ENCODE measurements at places on chromosomes 13 and 19.

DNA sequence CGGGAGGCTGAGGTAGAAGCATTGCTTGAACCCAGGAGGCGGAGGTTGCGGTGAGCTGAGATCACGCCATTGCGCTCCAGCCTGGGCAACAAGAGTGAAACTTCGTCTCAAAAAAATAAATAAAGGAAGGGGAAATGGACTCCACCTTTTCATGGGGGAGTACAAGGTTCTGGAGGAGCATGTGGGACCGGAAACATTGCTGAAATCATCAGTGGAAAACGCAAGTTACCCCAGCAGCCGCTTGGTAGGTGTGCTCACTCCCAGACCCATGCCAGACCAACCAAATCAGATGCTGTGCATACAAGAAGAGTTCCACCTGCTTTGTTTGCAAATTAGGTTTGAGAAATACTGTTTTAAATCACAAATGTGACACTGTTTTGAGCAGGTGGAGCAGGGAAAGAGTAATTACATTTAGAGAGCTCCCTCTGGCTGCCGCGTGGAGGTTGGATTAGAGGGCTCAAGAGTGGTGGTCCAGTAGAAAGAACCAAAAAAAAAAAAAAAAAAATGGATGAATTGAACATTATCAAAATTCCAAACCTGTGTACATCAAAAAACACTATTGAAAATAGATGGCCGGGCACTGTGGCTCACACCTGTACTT, 4.9 kb downstream of the ERICH4 start:
- no peak for DNase-seq

DNA sequence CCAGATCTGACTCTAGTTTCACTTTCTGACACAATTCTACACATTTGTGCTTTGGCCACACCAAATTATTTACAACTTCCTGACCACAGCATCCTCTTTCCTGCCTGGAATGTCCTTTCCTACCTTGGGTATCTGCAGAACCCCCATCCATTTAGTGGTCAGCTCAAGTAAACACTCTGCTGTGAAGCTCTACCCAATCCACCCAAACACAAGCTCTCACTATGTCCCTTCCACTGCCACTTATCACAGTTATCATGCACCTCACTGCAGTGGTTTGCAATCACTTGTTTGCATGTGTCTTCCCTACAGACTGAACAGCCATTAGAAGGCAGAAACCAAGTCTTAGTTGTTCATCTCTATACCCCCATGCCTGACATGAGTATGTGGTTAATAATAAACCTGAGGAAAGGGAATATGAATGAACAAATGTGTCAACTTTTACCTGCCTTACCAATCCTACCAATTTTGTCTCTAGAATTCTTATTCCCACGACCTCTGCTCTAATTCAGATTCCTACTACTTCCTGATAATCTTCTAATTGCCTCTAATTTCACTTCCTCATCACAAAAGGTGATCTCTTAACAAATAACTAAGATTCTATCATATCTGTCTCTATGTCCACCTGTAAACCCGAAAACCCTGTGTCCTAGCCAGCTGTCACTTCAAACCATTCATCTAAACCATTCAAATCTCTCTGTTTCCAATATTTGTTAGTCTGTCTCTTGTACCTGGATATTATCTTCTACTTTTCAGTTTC, 25.1 kb downstream of the LNX2 start:
- no peak for DNase-seq

GRCh38 chr19:12799742-12800465, 1.7 kb downstream of the PRDX2 start:
- DNase-seq, result no peak

DNA sequence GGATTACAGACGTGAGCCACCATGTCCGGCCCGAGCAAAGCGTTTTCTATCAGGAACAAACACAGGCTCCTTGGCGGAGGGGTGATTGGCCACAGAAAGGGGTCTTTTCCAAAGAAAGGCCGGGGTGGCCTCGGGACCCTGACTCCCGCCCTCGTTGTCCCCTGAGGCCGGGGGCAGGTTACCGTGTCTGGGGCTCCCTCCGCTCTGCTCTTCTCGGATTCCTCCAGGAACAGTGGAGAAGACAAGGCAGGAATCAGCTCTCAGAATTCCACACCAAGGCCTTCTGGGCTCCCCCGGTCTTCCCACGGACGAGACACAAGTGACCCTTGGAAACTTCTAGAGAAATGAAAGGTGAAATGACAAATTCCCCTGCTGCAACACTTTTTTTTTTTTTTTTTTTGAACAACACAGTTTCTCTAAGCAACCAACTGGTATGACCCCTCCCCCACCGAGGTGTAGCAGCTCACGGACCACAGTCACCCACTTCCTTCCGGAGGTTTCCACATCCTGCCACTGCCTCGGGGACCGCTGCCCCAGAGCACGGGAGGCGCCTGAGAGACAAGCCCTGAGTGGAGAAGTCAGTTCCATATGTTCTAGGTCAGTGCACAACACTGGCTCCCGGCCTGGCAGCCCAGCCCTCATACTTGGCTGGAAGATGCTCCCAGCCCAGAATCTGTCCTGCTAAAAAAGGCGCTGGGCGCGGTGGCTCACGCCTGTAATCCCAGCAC, 11.0 kb downstream of the MOB3A start:
- DNase-seq, result peak; percentile 100

- peak; percentile 42 for DNase-seq
Measured at GRCh38 chr13:20197361-20197834, 4.7 kb upstream of the GJB2 start.

- DNase-seq, result peak; percentile 91
Measured at GRCh38 chr13:113816946-113817859, 46.7 kb downstream of the GAS6 start.

DNA sequence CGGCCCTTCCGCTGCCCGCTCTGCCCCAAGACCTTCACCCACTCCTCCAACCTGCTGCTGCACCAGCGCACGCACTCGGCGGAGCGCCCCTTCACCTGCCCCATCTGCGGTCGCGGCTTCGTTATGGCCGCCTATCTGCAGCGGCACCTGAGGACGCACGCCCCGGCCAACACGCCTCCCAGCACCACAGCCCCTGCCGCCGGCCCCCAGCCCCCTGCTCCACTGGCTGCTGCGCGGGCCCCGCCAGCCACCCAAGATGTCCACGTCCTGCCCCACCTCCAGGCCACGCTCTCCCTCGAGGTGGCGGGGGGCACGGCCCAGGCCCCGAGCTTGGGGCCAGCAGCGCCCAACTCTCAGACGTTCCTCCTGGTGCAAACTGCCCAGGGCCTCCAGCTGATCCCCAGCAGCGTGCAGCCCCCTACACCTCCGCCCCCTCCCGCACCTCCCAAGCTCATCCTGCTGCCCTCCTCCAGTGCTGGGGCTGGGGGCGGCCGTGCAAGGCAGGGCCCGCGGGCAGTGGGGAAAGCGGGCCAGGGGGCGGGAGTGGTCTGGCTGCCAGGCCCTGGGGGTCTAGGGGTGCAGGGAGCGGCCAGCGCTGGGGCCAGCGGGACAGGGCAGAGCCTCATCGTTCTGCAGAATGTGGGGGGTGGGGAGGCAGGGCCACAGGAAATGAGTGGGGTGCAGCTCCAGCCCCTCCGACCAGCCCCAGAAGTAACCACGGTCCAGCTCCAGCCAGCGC, 1.9 kb upstream of the NAT14 start:
- no peak for DNase-seq

- no peak for DNase-seq
Measured at GRCh38 chr13:73293913-73294523, 235.2 kb downstream of the KLF5 start.

- no peak for DNase-seq
Measured at GRCh38 chr13:32837307-32837972, 178.8 kb upstream of the KL start.

DNA sequence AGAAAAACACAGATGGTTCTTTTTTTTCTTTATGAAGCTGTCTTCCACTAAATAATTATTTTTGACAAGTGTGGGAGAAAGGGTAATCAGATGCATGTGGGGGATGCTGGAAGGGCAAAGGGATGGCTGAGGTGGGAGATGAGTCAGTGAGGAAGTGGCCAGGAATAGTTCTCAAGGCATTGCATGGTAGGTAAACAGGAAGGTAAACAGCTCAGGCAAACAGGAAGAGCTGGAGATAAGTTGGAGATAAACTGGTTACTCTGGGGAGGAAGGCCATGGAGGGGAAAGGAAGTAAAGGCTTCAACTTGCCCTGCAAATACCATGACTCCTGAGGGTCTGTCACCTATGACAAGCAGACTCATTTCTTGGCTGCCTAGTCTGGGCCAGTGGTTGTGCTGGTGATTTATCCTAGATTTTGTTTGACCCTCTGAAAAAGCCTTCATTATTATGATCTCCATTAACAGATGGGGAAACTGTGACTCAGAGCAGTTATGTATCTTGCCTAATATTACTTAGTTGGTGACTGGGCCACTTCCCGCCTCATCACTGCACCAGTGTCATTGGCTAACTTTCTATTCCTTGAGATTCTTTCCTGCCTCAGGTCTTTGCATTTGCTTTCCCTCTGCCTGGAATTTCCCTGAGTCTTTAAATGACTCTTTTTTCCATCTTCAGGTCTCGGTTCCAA, 17.1 kb downstream of the ACTL9 start:
- no peak for DNase-seq

GRCh38 chr13:78341032-78341431, 262.3 kb downstream of the POU4F1 start:
- no peak for DNase-seq

DNA sequence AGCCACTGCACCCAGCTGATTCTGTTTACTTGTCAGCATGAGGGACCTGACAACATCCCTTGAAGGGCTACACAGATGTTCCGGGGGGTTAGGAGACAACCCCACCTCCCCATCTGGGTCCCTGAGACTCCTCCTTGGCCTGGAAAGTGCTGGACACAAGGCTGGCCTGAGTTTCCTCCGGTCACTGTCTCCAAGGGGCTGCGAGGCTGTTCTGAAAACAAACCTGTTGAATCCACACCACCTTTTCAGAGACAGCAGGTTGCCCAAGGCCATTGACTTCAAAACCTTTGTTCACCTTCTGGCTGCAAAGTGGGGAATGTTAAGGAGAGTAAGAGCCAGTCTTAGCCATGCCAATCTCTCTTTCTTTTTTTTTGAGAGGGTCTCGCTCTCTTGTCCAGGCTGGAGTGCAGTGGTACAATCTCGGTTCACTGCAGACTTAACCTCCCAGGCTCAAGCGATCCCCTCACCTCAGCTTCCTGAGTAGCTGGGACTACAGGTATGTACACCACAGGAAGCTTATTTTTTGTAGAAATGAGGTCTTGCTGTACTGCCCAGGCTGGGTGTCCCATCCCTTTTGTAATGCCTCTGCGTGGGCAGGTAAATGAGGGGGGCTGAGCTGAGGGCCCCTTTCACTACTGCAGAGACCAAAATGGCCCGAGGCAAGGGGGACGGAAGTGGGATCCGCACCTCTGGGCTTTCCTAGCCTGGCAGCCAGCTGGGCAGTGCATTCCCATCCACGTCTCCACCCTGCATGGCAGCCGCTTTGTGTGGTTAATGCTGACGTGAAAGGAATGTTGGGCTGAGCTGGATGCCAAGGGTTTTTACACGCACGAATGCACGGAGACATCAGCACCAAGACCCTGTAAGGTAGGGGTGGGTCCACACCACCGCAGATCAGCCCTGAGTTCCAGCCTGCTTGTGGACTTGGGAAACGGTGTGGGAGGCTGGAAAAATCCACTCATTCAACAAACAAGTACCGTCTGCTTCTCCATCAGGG, 1.9 kb upstream of the ZNF628 start:
- no peak for DNase-seq

All from MM.1S (cell line).